ENCODE measurements at places on chromosomes 13 and 19.

DNA sequence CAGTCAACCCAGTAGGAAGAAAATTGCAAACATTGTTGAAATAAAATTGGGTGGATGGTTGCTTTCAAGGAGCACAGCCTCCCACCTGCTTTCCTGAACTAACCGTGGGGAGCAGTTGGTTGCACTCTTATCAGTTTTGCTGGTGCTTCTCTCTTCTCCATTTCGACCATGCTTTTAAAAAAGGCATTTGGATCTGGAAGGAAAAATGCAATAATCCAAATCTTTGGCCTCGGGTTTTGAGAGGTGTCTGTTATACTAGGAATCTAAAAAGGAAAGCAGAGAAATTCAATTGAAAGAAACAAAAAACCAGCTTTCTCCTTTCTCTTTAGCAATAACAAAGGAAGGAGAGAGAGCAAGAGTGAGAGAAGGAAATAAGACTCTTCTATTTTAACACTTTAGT lies 113.6 kb upstream of the ARGLU1 start:
- DNase-seq = no peak

DNA sequence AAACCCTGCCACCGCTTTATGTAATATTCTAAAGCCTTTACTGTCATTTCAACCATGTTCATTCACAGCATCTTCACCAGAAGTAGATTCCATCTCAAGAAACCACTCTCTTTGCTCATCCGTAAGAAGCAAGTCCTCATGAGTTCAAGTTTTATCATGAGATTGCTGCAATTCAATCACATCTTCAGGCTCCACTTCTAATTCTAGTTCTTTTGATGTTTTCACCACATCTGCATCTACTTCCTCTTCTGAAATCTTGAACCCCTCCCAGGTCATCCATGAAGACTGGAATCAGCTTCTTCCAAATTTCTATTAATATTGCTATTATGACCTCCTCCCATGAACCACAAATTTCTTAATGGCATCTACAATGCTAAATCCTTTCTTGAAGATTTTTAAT lies 83.9 kb downstream of the FOXO1 start:
- DNase-seq = no peak

- DNase-seq = no peak
Measured at GRCh38 chr13:29573190-29573589, 22.3 kb downstream of the SLC7A1 start.

DNA sequence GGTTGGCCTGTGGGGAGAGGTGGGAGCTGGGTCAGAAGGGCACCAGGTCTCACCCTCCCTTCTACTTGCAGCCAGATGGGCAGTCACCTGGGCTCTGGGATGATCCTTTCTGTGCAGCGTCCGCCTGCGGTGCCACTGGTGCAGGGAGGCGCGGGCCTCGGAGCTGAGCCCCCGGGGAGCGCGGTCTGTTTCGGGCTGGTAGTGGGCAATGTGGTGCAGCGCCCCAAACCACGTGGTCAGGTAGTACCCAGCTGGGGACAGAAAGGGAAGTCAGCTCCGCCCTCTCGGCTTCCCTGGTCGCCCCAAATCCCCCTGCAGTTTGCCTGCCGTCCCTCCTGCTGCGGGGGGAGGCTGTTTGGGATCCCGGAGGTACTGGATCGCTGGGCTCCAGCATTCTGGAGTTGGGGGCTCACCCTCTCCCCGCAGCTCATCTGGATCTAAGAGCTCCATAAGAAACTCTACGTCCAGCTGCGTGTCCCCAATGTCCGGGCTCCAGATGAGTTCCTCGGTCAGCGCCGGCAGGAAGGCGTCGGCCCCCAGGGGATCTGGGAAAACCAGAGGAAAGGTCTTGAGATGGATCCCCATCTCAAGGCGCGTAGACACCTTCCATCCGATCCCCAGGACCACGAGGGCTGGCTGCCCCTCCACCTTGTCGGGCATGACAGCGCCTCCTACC lies 8.8 kb downstream of the RINL start:
- no peak for DNase-seq

GRCh38 chr13:93882086-93882651 lies 597.3 kb downstream of the DCT start:
- DNase-seq = no peak

Measured in activated CD4-positive, alpha-beta T cell treated with anti-CD3 and anti-CD28 coated beads, Interleukin-2, amount 50 U/mL, for 24 hours (primary cell).